ENCODE measurements at places on chromosomes 5 and 9. TPM values are rescaled to one million over a fixed set of nuclear protein-coding genes. Genes with fewer than 3 reads are reported as not detected.

LPAR1 gene
- total RNA-seq, result 222 TPM

SLC36A3 gene
- not detected for total RNA-seq

DNA sequence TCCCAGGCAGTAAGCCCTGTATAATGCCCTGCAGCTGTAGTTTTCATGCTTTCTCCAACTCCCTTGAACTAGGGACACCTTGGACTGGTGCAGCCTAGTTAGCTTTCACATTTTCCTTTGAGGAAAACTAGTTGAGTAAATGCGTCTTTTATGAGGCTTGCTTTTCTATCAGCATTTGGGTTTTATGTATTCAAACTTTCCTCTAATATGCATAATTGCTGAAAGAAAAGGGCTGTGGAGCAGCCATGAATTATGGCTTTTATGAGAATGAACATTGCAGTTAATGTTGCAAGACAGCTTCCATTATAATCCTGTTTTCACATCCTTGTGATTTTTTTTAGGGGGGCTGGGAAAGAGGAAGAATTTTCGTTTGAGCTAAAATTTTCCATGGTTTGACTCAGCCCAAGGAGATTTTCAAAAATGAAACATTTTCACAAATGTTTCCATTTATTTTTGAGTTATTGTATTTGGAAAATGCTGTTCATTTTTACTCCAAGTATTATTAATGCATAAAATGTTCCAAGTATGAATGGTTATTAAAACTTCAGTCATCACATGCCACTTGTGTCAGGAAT, 57.9 kb upstream of the PPP3R2 start:
- no peak for DNase-seq

- DNase-seq, result peak; percentile 47
These were observed 151.9 kb downstream of the SPATA31D1 start for GRCh38 chr9:82140471-82140870.

DNA sequence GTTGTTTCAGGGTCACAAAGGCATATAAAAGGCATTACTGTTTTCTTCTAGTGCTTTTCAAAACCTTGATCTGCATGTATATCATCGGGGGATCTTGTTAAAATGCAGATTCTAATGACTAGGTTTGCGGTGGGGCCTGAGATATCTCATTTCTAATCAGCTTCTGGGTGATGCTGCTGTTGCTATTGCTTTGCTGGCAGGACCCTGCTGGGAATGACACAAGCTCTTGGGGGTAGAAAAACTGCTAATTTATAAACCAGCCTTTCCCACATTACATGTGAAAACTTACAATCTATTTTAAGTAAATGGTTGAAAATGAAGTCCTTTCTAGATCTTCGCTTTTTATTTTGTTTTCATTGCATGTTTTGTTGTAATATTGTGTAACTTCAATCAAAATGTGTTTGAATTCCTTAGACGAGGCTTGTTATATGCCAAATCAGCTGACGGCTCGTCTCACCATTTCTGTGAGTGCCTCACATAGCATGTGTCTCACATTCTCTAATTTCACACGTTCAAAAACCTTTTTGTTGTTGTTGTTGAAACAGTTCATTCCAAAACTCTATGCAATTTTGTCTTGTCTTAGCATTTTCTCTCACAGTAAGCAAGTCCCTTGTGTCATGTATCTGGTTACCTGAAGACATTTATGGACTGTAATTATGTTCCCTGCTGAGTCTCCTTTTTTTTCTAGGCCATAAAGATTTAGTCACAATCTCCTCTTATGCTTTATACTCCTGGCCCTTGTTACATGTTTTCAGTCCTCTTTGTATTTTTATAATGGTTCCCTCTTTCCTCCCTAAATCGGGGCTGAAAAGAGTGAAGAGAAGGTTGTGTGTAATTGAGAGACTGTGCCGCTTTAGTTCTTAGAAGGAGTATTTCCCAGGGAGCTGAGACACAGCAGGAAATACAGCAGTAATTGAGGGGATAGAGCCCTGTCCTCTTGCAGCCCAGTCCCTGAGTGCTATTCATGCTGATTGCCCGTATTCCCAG, 521.0 kb upstream of the SEMA6A start:
- DNase-seq, result no peak

DNA sequence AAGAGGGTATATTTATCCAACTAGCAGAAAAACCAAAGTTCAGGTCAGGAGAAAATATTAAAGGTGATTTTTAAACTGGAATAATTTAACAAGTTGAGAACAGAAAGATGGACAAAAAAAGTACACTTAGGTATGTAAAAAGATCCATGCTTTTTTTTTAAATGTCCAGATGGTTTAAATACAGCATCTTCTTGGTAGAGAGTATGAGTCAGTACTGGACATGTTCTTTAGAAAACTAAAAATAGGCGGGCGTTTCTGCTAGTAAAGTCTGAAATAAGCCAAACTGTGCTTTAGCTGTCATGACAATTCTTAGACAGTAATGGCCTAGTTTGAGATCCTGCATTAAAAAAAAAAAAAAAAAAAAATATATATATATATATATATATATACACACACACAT, 255.9 kb upstream of the ST8SIA4 start:
- DNase-seq, result no peak

DNA sequence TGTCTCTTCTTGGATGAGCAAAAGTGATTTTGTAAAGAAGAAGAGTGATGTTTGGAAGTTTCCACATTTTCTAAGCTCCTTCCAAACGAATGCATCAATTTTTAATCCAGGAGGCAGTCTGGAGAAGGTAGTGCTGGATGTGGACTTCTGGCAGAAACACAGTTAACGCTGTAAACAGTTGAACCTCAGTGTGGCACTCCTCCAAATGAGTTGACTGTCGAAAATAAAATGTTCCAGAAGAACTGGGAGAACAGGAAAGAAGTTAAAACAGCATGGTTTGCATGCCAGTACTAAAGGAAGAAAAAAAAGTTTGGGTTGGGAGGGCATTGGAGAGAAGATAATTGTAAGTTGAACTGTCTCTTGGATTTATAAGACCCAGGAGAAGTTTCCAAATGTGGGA, 6.5 kb downstream of the ZNF462 start:
- peak; percentile 82 for DNase-seq

DNA sequence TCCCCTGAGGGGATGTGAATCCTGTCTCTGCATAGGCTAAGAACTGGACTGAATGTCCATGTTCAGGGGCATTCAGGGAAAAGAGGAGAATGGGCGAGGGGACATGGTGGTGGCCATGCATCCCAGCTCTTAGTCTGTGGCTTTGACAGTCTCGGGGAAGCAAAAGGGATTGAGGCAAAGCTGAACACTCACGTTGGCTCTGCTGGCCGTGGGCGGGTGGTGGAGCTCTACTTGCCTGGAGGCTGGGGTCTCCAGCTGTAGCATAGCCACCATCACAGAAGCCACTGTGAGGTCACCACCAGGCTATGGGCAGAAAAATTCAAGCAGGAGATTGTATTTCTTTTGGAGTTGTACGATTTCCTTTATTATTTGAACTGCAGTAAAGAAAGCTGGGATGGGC, 4.1 kb downstream of the GARIN3 start:
- DNase-seq, result no peak

GRCh38 chr9:134367791-134368490, 41.7 kb downstream of the RXRA start:
- no peak for DNase-seq

AHRR gene
- total RNA-seq, result 6.2 TPM

Measured in fibroblast of lung (primary cell).